Suprapubic skin (tissue), 4 donors: ENCODE measurements at places on chromosomes 16 and 17.

GRCh38 chr16:19135896-19136438 is 22.2 kb downstream of the ITPRIPL2 start:
- DNase-seq, result peak; percentile 68

DNA sequence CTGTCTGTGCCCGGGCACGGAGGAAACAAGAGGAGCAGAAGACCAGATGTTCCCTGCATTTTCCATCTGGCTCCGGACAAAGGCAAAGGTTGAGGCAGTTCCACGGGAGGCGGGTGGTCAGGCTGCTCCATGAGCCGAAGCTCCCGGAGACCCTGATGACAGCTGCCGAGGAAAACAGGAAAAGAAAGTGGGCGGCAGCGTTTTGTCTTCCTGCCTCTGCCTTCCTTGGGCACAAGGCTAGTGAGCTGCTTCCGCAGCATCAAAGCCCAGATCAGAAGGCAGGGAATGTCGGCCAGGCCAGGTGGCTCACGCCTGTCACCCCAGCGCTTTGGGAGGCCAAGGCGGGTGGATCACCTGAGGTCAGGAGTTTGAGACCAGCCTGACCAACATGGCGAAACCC is 16.2 kb downstream of the SLC43A2 start:
- no peak for DNase-seq

DNA sequence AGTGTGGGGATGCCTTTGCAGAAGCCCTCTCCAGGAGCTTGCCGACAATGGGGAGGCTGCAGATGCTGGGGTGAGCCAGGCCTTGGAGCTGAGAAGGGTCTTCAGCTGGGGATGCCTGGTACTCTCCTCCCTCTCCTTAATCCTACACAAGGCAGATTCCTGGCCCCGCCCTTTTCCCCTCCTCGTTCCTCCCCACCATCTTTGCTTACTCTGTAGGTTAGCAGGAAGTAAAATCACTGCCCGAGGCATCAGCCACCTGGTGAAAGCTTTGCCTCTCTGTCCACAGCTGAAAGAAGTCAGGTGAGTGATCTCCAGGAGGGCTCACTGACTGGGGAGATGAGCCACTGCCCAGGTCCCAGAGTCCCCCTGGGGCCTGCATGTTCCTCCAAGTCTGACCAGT is 38.7 kb downstream of the NLRC5 start:
- no peak for DNase-seq

DNA sequence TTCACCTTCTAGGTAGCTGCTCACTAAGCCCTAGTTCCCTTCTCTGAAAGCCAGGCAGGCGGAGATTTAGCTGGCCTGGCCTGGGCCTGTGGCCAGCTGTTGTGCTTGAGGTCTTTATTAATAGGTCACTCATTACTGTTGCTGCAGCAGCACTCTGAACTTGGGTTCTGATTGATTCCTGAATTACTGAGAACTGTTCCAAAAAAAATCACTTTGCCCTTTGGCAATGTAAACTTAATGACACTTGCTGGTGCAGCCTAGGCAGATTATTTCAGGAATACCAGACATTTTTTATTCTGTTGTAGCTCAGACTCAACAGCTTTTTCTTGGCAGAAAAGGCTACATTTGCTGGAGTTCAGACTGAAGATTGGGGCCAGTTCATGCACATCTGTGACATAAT is 2.7 kb downstream of the TOM1L1 start:
- no peak for DNase-seq

GRCh38 chr16:48161906-48162305 is 6.1 kb upstream of the ABCC12 start:
- peak; percentile 12 for DNase-seq

- DNase-seq, result no peak
Observed at GRCh38 chr17:27860971-27861664, 32.0 kb downstream of the LYRM9 start.

- peak; percentile 91 for DNase-seq
Observed at GRCh38 chr16:2532494-2533141, 1.4 kb upstream of the CEMP1 start.

- peak; percentile 92 for DNase-seq
Observed at GRCh38 chr17:74744714-74745547, 3.5 kb upstream of the NHERF1 start.

- DNase-seq, result no peak
Observed at GRCh38 chr17:31824766-31825360, 34.2 kb downstream of the COPRS start.

GRCh38 chr16:84354306-84354705 is 14.0 kb upstream of the ATP2C2 start:
- no peak for DNase-seq

DNA sequence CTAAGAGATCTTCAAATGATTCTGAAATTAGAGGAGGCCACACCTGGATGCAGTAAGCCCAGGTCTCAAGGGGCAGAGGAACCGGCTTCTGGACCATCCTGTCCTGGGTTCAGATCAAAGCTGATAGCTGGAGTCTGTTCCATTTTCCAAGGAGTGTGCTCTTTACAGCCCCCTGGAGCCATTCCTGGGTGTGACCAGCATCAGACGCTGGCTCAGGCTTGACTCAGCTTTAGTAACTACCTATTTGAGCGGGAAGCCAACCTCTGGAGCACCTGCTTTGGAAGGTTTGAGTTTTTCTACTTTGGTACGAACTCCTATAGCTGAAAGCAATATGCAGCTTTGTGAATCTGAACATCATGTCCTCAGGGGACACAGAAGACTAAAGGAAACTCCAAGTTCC is 12.9 kb upstream of the BBS2 start:
- DNase-seq, result no peak

GRCh38 chr16:27378871-27379481 is 23.0 kb upstream of the IL21R start:
- no peak for DNase-seq

- peak; percentile 94 for DNase-seq
Observed at GRCh38 chr17:42312285-42313130, 24.2 kb downstream of the STAT5A start.

DNA sequence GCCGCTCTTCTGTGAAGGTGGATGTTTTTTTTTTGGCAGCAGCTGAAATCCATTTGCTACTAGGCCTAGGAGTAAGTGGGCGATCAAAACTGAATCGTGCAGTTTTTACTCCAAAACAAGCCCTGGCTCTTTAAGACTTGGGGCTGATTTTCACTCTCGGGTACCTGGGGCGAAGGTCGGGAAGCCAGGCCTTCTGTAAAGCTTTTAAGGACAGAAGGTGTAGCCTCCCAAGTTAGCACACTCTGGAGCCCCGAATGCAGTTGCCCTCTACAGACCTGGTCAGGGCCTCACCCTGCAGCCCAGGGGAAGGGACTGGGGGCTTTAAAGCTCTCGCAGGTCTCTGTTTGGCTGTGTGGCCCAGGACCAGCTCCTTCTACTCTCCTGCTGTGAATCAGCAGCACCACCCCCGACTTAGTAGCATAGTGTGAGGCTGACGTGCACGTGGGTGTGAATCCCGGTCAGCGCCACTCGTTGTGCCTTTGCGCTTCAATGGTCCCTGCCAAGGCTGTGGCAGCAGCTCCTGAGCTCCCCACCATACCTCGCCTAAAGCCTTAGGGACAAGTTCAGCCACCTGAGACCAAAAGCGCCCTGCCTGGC is 49.9 kb downstream of the TMEM235 start:
- DNase-seq, result no peak

DNA sequence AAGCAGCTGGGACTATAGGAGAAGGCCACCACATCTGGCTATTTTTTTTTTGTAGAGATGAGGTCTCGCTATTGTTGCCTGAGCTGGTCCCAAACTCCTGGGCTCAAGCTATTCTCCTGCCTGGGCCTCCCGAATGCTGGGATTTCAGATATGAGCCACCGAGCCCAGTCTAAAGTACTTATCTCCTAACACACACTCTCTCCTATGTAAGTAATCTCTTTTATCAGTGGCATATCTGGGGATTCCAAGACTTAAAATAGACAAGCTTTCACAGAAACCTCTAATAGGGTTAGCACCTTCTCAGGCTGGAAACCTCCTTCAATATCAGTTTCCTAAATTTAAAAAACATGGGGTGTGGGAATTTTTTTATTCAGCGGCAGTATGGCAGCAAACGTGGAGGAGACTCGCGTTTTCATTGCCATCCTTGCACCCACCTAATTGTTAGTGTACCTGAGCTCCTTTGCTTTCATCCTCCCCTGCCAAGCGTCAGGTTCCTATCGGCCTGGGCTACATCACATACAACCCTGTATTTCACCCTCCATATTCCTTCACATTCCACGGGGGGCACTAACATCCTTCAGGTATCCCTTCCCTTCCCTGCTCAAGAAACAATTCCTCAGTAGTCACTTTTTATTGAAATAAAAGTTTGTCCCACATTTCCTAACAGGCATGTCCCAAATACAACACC is 1.1 kb downstream of the EZH1 start:
- no peak for DNase-seq

DNA sequence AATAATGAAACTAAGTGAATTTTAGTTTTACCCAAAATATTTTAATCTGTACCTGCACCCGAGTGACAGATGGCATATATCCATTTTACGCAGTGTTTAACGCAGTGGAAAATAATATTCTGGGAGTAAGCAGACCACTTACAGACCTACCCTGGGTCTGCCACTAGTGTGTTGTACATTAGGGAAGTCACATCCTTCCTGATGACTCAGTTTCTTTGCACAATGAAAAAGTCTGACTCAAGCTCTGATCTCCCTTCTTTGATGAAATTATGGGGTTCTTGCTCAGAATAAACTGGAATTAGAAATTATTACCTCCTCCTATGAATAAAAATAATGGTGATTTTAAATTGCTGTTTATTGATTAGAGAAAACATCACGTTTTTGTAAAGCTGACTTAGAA is 123.2 kb upstream of the AXIN2 start:
- DNase-seq, result no peak

- no peak for DNase-seq
Observed at GRCh38 chr17:62807812-62808575, at the start of gene MARCHF10. Gene MARCHF10 (minus strand): TSS chr17:62808314. CDS start chr17:62801735, 6,579 bp downstream.

GRCh38 chr16:67000384-67001351 is 12.3 kb downstream of the CES4A start:
- DNase-seq, result no peak

DNA sequence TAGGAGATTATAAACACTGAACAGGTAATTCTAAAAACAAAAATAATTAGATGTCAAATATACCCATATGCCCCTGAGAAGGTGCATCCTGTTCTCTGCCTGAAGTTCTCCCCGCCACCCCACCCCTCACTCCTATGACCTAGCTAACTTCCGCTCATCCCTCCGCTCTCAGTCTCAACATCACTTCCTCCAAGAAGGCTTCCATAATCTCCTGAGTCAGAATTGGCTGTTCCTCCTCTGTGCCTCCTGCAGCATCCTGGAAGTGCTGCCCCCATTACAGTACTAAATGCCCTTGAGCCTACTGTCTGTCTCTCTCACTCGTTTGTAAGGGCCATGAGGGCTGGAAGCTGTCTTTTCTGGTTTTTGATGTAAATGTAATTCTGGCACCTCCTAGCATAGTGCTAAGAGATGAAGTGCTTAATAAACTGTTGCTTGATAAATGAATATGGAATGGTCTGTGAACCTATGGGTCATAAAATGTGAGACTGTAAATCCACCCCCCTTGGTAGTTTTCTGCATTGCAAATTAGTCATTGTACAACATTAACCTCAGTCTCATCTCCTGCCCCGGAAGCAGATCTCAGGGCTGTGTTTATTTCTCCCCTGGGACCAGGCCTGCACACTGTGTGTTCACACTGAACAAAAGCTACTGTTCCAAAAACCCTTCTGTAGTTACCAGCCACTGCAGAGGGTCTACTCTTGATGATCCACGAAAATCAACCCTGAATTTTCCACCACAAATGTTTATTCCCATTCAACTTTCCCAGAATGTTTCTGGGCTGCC is 3.9 kb upstream of the MYO1D start:
- DNase-seq, result no peak

DNA sequence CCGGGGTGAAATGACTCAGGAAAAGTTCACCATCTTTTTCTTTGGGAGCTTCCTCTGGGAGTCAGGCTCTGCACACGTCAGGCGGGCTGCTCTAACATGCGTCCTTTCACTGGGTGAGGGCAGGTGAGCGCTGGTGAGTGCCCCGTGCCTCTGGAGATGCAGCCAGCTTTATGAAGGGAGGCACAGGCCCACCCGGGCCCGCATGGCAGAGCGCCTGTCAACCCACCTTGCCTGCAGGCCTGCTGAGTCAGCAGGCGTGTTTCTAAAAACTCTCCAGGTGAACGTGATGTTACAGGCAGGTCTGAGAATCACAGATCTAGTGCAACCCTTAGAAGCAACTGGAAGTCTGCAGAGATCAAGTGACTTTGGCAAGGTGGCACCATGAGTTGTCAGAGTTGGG is 18.4 kb downstream of the MAP1LC3B start:
- no peak for DNase-seq

- no peak for DNase-seq
Observed at GRCh38 chr17:47338026-47338425, 14.3 kb downstream of the EFCAB13 start.
